ENCODE measurements at places on chromosomes 13 and 19.
A peak's percentile ranks its signal among the peaks of the same experiment; 100 is the strongest.

DNA sequence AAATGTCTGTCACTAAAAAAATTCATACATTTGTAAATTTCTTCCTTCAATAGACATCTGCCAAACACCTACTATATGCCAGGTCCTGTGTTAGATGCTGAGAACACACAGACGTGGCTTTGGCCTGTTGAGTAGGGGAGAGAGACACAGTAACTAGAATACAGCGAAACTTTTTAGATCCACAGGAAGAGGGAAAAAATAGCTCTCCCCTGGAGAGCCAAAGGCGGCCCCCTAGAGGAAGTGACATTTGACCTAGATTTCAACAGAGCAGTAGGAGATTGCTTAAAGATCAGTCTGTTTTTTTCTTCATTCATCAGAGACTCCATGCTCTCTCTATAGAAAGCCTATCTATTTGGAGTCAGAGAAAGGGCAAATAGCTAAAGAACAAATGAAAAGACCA is 11.3 kb downstream of the LCP1 start:
- no peak for DNase-seq
- peak overlapping the region; percentile 41 for H3K27ac ChIP-seq
- no peaks in the 10 kb centered on the region for H3K27me3 ChIP-seq
- no peak overlapping the region for H3K4me3 ChIP-seq

- DNase-seq = no peak
- H3K36me3 ChIP-seq = peaks cover 10% of the 10 kb centered on the region
- H3K4me3 ChIP-seq = no peak overlapping the region
- H3K27ac ChIP-seq = no peak overlapping the region
- H3K27me3 ChIP-seq = no peaks in the 10 kb centered on the region
- H3K4me1 ChIP-seq = no peaks in the 10 kb centered on the region
Observed at GRCh38 chr13:51933466-51934058, 71.8 kb downstream of the CCDC70 start.

- H3K36me3 ChIP-seq = no peaks in the 10 kb centered on the region
- H3K4me1 ChIP-seq = peaks cover 47% of the 10 kb centered on the region
- H3K27ac ChIP-seq = no peak overlapping the region
- no peaks in the 10 kb centered on the region for H3K27me3 ChIP-seq
Observed at GRCh38 chr13:33637978-33638743, 179.8 kb upstream of the RFC3 start.

GRCh38 chr19:16367261-16367683 is 42.6 kb downstream of the KLF2 start:
- peaks cover 15% of the 10 kb centered on the region for H3K4me1 ChIP-seq
- H3K4me3 ChIP-seq = no peak overlapping the region
- H3K36me3 ChIP-seq = peaks cover 3% of the 10 kb centered on the region
- H3K27ac ChIP-seq = no peak overlapping the region
- DNase-seq = no peak

DNA sequence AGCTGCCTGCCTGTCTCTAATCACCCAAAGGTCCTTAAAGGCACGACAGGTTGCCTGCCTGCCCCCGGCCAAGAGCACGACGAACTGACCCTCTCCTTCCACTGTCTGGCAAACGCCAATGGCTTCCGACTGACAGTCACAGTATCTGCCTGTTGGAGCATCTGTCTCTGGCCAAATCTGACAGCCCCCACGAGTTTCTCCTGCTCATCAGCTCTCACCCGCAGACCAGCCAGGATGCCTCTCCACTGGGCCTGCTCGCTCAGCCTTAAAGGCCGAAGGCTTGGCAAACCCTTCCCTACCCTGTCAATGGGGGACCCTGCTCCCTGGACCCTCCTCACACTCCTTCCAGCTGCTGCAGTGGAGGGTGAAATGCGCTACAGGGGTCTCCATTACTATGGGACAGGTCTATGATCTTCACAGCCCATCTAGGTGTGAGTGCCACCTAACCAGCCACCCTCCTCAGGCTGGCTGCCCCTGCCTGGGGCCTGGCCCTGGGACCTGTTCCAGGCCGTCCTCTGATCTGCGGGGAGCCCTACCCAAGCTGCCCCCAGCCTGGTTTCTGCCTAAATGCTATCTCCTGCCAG is 932 bp downstream of the FAM83E start:
- H3K4me3 ChIP-seq = no peak overlapping the region
- H3K36me3 ChIP-seq = peaks cover 10% of the 10 kb centered on the region
- peak overlapping the region; percentile 90 for H3K27ac ChIP-seq
- H3K27me3 ChIP-seq = no peaks in the 10 kb centered on the region

GRCh38 chr19:13100841-13101589 is 1.6 kb downstream of the LYL1 start:
- peaks cover 3% of the 10 kb centered on the region for H3K4me1 ChIP-seq
- peaks cover 41% of the 10 kb centered on the region for H3K27me3 ChIP-seq

GRCh38 chr19:35044317-35045117 is 3.0 kb downstream of the HPN start:
- no peaks in the 10 kb centered on the region for H3K27me3 ChIP-seq
- peak; percentile 61 for DNase-seq
- H3K27ac ChIP-seq = peak overlapping the region; percentile 67
- no peaks in the 10 kb centered on the region for H3K36me3 ChIP-seq
- H3K4me1 ChIP-seq = peaks cover 36% of the 10 kb centered on the region

- peaks cover 2% of the 10 kb centered on the region for H3K36me3 ChIP-seq
- H3K4me1 ChIP-seq = peaks cover 16% of the 10 kb centered on the region
- no peaks in the 10 kb centered on the region for H3K27me3 ChIP-seq
Observed at GRCh38 chr13:72983085-72983768, 75.6 kb upstream of the KLF5 start.
